ENCODE measurements at places on chromosomes 3 and 15.

DNA sequence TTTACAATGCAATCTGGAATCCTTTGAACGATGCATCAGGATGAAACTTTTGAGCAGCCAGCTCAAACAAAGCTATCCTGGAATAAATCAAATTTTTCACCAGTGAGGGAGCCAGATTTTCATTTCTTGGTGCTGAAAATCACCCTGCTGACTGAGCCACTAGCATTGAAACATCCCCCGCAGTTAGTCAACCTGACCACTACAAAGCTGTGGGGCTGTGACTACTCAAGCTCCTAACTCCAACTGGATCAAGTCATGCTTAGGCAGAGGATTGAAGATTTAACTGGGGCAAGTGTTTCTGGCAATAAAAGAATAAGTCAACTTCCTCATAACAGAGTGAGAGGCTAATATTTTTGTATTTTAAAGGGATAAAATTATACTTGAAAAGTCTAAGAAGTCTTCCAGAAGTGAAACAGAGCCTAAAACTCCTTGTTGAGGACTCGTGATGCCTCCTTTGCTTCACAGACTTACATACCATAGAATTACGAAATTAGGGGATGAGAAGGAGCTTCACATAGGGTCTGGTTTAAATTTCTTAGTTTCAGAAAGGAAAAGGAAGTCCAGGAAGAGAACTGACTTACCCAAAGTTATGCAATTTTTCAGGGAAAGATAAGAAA is 177.8 kb downstream of the SERPINI1 start:
- no peak for DNase-seq

DNA sequence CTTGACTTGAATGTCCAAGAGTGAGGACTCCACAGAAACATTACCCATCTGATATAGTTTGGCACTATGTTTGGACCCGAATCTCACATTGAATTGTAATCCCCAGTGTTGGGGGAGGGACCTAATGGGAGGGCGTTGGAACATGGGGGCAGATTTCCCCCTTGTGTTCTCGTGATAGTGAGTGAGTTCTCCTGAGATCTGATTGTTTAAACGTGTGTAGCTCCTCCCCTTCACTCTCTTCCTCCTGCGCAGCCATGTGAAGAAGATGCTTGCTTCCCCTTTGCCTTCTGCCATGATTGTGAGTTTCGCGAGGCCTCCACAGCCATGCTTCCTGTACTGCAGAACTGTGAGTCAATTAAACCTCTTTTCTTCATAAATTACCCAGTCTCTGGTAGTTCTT is 273.9 kb upstream of the TBC1D5 start:
- no peak for DNase-seq

DNA sequence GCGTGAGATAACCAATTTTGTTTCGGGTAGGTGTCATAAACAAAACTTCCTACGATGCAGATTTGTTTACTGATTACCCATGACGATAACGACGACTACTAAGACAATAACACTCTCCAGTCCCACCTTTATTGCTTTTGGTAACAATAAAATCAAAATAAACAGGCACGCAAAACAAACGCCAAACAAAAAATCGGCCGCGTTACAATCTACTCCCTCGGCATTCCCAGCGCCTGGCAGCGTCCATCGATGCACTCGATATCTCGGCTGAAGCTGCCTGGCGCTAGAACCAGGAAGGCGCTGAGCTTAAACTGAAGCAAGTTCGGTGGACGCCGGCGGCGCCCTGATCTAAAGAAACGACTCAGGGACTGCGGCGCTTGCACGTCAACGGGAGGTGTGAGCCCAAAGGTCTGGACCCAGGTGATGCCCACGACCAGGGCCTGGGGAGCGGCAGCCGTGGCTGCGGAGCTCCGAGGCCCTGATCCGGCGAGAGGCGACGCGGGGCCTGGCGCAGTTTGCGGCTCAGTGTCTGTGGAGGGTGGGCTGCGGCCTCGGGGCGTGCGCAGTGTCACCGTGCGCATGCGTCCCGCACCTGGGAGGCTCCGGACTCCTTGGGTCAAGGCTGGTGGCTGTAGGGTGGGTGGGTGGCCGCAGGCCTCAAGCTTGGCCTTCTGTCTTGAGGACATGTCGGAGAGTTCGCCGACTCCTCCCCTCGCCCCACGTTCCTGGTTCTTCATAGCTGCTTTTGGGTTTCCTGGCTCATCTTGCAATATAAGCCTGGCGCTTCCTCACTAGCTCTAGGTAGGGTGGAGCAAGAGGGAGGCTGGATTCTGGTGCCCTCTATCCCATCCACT is at the start of gene RSRC1:
RSRC1 (plus strand) TSS at position 286 of the 854 bp plus-strand sequence. CDS start 12,016 bp downstream, outside the sequence.
- no peak for DNase-seq

DNA sequence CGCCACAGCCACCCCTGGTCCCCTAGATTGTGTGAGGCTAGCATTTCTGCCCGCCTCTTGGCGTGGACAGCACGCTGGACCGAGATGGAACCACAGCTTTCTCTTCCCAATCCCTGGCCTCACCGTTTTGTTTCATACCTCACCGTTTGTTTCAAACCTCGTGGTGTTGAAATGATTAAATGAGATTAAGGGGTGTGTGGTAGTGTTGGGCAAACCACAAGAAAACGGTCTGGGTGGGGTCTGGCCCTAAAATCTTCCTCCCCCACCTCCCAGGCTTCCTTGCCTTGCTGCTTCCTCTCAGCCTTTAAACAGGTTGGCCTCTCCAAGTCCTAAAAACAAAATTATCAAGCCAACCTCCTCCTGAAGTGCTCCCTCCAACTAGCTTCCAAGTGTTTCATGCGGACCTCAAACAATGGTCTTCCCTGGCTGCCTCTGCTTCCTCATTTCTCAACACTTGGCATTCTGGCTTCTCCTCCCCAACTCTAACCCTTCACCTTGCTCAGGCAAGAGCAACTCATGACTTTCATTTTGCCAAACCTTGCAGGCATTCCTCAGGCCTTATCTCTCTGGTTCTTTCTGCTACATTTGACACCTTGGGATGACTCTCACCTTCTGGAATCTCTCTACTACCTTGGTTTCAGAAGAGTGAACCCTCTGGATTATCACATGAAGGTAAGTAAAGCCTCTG is 1.4 kb upstream of the ATP13A3 start:
- DNase-seq = no peak

DNA sequence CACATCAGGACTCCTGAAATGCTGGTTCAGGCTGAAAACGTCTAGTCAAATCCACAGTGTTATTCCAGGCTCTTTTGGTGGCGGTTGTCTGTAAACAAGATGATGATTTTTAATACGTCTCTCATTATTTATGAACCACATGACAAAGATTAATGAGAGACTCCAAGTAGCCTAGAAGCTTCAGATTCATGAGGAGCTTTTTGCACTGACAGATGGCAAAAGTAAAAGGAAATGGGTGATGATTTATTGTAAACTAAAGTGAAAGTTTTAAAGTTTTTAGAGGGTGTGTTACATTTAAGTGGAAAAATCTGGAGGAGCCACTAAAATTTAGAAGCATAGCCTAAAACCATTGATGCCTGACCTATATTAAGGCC is 77.0 kb downstream of the BBX start:
- DNase-seq = no peak

DNA sequence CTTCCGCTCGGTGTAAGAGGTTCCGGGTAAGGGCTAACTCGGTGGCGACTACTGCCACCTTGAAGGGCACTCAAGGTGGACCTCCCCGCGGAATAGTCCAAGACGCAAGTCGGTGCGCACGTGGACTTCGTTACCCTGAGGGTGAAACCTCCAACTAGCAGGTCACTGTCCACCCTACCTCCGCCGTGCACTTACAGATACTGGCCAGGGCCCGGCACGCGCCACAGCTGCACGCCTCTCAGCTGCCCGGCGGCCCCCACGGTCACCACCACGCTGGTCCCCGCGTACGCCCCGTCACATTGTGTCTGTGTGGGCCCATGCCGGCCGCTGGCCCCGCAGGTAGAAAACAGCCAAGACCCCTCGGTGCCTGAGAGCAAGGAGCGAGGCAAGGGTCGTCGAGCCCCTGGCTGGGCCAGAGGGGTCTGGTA is 1.1 kb downstream of the LTK start:
- DNase-seq = no peak

- no peak for DNase-seq
Measured at GRCh38 chr15:75850708-75851107, 7.5 kb downstream of the UBE2Q2 start.
